Common myeloid progenitor, CD34-positive (primary cell): ENCODE measurements at places on chromosomes 3 and 15.

DNA sequence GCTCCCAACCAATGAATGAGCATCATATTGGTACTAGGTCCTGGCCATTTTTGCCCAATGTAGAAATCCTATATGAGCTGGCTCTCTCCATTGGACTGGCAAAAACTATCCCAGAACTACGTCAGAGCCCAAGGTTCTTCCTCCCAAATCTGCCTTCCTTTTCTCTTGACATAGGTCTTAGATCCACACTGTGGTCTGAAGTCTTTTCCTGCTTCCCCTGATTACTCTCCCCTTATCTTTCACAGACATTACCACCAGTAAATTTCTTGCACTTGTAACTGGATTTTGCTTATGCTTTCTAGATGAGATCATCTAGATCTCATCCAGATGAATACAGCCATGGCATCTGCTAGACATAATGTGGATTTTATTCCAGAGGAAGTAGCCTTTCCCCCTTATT lies 141.2 kb upstream of the GADL1 start:
- DNase-seq: peak; percentile 21
- H3K36me3 ChIP-seq: no peaks in the 10 kb centered on the region
- H3K27me3 ChIP-seq: no peaks in the 10 kb centered on the region
- H3K4me3 ChIP-seq: no peak overlapping the region
- no peak overlapping the region for H3K27ac ChIP-seq

DNA sequence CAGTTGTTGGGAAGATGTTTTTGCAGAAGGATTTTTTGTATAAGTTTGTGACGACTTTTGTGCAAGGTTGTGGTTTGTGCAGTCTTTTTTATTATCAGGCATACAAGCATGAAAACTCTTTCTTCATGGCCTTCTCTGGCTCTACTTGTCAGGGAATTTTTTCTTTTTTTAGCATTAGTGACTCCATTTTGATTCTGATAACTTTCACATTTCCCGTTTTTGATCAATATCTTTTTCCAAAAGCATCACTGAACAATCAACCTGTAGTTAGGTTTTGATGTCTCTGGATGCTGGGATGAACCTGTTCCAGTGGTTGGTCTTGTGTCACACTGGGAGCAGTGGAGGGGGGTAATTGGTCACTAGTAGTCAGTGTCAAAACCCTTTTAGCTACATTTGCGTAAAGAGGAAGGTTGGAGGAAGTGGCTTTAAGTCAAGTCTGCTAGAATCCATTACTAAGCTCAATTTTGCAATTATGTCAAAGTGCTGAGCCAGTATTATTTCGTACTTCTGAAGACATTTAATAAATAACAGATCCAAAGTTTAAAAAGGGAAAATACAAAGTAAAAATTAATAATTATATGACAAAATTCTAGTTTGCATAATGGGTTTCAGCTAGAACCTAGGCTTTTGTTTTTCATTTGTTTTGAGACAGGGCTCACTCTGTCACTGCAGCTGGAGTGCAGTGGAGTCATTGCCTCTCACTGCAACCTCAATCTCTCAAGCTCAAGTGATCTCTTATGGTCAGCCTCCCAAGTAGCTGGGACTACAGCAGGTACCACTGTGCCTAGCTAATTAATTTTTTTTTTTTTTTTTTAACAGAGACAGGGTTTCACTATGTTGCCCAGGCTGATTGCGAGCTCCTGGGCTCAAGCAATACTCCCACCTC lies 18.8 kb upstream of the CFAP161 start:
- H3K36me3 ChIP-seq: no peaks in the 10 kb centered on the region
- H3K4me3 ChIP-seq: no peak overlapping the region
- no peak overlapping the region for H3K27ac ChIP-seq
- peak; percentile 51 for DNase-seq
- H3K27me3 ChIP-seq: peaks cover 10% of the 10 kb centered on the region

DNA sequence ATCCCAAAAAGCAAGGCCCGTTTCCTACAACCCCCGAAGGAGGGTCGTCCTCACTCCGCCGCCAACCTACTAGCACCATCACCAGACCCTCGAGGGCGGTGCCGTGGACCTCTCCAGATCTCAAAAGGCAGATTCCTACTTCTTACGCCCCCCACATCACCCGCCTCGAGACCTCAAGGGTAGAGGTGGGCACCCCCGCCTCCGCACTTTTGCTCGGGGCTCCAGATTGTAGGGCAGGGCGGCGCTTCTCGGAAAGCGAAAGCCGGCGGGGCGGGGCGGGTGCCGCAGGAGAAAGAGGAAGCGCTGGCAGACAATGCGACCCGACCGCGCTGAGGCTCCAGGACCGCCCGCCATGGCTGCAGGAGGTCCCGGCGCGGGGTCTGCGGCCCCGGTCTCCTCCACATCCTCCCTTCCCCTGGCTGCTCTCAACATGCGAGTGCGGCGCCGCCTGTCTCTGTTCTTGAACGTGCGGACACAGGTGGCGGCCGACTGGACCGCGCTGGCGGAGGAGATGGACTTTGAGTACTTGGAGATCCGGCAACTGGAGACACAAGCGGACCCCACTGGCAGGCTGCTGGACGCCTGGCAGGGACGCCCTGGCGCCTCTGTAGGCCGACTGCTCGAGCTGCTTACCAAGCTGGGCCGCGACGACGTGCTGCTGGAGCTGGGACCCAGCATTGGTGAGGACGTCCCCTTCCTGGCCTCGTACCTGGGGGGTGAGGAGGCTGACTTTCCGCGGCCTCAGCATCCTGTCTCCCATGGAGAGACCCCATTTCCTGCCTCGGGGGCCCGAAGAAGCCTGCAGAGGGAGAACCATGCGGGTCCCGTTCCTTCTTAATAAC lies at the start of gene MYD88:
TSS of gene MYD88 (plus strand) at position 313 of the 842 bp plus-strand sequence. CDS start at position 353, 40 bp downstream.
- peaks cover 2% of the 10 kb centered on the region for H3K4me1 ChIP-seq
- H3K27ac ChIP-seq: peak within 1 kb of the TSS; percentile 50
- H3K36me3 ChIP-seq: peaks cover 34% of the 10 kb centered on the region

- no peak overlapping the region for H3K27ac ChIP-seq
- no peak overlapping the region for H3K4me3 ChIP-seq
- H3K27me3 ChIP-seq: no peaks in the 10 kb centered on the region
- peaks cover 18% of the 10 kb centered on the region for H3K4me1 ChIP-seq
- H3K36me3 ChIP-seq: no peaks in the 10 kb centered on the region
These were observed 9.0 kb downstream of the SPATA12 start for GRCh38 chr3:57069503-57069902.

DNA sequence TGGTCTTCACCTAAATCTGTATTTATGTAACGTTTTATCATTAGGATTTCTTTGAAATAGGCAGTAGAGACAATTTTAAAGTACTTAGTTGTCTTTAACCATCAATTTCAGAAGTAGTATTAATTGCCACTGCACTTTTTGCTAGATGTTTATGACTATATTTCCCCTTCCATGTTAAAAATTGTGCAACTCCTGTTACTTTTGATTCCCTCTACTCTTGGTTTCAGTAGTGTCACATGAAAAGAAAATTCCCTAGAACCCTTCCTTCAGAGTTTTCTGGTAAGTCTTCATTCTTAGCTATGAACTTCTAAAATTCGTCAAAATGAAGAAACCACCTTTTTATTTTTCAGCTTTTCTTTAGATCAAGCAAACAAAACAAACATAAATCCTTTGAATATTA lies 7.1 kb downstream of the PIAS1 start:
- peaks cover 3% of the 10 kb centered on the region for H3K4me1 ChIP-seq
- no peak overlapping the region for H3K4me3 ChIP-seq
- DNase-seq: no peak
- H3K27me3 ChIP-seq: no peaks in the 10 kb centered on the region

- H3K27ac ChIP-seq: no peak overlapping the region
- no peak for DNase-seq
- no peak overlapping the region for H3K4me3 ChIP-seq
These were observed 319.5 kb downstream of the KCNH8 start for GRCh38 chr3:19467761-19468160.

GRCh38 chr3:160129459-160130061 lies 95.7 kb upstream of the C3orf80 start:
- H3K4me3 ChIP-seq: no peak overlapping the region
- no peak overlapping the region for H3K27ac ChIP-seq
- no peaks in the 10 kb centered on the region for H3K36me3 ChIP-seq
- DNase-seq: peak; percentile 87

- H3K4me3 ChIP-seq: no peak overlapping the region
- H3K27me3 ChIP-seq: no peaks in the 10 kb centered on the region
- no peak for DNase-seq
- peaks cover 3% of the 10 kb centered on the region for H3K4me1 ChIP-seq
- H3K27ac ChIP-seq: no peak overlapping the region
- no peaks in the 10 kb centered on the region for H3K36me3 ChIP-seq
These were observed 878 bp downstream of the ISLR start for GRCh38 chr15:74174219-74174957.

- H3K27ac ChIP-seq: no peak overlapping the region
- H3K4me1 ChIP-seq: peaks cover 28% of the 10 kb centered on the region
- H3K27me3 ChIP-seq: no peaks in the 10 kb centered on the region
- H3K36me3 ChIP-seq: no peaks in the 10 kb centered on the region
These were observed 2.2 kb upstream of the RNF7 start for GRCh38 chr3:141735770-141736465.

DNA sequence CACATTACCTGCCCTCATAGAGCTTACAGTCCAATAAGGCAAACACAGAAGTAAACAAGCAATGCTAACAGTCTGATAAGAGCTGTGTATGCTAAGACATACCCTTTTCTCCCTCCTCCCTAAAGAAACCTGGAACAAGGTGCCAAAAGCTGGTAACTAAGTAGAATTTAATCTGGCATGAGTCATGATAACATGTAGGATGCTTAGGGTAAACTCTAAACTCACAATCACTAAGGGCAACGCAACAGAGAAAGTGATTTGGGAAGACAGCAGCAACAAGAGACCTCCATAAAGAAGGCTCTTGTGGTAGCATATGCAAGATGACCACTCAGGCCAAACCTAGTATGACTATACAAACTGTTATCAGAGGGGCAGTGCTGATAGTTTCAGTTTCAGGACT lies 55.5 kb downstream of the MYO1E start:
- H3K27ac ChIP-seq: no peak overlapping the region
- H3K36me3 ChIP-seq: no peaks in the 10 kb centered on the region
- H3K27me3 ChIP-seq: no peaks in the 10 kb centered on the region
- peak; percentile 37 for DNase-seq
- H3K4me1 ChIP-seq: no peaks in the 10 kb centered on the region

DNA sequence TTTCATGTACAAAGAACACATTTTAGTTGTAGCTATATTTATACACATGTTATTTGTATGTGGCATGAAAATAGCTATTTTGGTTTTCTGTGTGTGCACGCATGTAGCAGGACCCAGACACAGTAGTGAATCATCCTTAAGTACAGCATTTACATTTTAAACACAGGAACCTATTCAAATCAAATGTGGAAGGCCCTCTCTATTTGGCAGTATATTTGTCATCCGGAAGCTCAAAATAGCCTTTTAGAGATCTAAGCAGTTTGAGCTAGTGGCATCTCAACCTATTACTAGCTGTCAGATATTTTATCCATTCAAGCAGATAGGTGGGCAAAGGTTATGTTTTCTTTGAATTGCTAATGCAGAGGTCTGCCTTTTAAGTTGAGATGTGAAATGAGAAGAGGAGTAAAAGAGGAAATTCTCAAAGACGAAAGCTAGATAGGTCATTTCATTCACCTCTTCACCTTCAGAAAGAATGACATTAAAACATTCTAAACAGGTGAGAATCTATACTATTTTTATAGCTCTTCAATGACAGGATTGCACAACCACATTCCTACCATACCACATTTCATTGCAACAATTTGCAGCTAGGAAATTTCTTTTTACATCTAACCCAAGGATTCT lies 46.3 kb upstream of the TIPARP start:
- no peak for DNase-seq
- H3K4me1 ChIP-seq: no peaks in the 10 kb centered on the region
- no peaks in the 10 kb centered on the region for H3K27me3 ChIP-seq
- no peaks in the 10 kb centered on the region for H3K36me3 ChIP-seq
- no peak overlapping the region for H3K27ac ChIP-seq

- peaks cover 7% of the 10 kb centered on the region for H3K4me1 ChIP-seq
- no peak overlapping the region for H3K4me3 ChIP-seq
- H3K36me3 ChIP-seq: no peaks in the 10 kb centered on the region
These were observed 34.0 kb downstream of the SPTSSB start for GRCh38 chr3:161337311-161337710.

DNA sequence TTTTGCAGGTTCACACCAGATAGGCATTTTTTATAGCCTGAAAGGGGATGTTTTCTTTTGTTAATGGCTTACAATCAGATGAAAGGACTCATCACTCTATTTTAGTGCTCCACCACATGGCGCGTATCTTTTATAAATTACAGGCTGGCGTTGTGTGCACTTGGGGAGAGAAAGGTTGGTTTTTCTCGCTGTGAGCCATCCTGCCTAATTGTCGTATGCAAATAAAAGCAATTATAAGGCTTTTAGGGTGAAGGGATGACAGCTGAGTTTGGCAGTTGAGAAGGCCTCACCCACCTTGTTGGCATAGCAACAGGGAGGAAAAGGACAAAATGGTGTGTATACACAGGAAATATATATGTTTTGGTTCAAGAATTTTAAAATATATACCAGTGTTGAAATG lies 268.0 kb downstream of the NR2F2 start:
- no peak for DNase-seq
- no peak overlapping the region for H3K4me3 ChIP-seq
- peaks cover 27% of the 10 kb centered on the region for H3K27me3 ChIP-seq
- no peaks in the 10 kb centered on the region for H3K36me3 ChIP-seq
- H3K27ac ChIP-seq: no peak overlapping the region

DNA sequence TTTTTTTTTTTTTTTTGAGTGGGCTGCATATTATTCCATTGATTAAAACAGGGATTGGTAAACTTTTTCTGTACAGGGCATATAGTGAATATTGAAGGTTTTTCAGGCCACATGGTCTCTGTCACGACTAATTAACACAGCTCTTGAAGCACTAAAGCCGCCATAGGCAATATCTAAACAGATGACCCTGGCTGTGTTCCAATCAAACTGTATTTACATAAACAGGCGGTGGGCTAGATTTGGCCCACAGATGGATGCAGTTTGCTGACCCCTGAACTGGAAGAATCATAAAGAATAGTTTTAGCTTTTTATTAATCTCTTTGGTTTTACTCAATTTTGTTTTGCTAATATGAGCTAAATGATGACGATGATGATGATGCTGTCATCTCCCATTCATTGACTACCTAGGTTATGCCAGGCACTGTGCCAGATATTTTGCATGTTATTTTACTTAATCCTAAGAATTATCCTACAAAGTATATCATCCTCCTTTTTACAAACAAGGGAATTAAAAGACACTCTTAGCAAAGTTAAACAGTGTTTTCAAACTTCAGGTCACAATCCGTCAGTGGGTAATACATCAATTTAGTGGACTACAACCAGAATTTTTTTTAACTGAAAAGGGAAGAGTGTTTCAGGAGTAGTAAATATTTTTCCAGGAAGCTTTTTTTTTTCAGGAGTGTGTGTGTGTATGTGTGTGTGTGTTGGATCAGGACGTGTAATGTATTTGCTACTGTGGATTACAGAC lies 54.3 kb downstream of the LMCD1 start:
- H3K27ac ChIP-seq: no peak overlapping the region
- no peak overlapping the region for H3K4me3 ChIP-seq
- H3K36me3 ChIP-seq: no peaks in the 10 kb centered on the region
- no peaks in the 10 kb centered on the region for H3K27me3 ChIP-seq

DNA sequence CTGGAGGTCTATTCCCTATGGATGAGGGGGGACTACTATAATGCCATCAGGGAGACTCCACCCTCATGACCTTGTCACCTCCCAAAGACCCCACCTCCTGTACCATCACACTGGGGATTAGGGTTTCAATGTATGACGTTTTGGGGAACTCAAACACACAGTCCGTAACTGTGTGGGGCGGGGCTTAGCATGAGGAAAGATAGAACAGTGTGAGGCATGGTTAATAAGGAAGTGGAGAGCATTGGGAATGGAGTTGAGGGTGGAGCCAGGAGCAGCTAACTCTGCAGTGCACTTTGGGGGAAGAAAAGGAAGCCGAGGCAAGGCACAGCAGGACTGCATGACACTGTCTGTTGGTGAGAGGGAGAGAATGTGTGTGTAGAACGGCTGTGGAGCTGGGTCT lies 90.9 kb upstream of the AGBL1 start:
- no peaks in the 10 kb centered on the region for H3K4me1 ChIP-seq
- H3K27ac ChIP-seq: no peak overlapping the region
- no peak overlapping the region for H3K4me3 ChIP-seq
- no peaks in the 10 kb centered on the region for H3K36me3 ChIP-seq
- no peak for DNase-seq
